ENCODE measurements at places on chromosomes 4 and X. TPM values are rescaled to one million over a fixed set of nuclear protein-coding genes. Genes with fewer than 3 reads are reported as not detected.

- DNase-seq: peak; percentile 69
Measured at GRCh38 chr4:57110640-57111511, 691 bp upstream of the IGFBP7 start.

MAGEA9B gene
- total RNA-seq: not detected

CRMP1 gene
- total RNA-seq: 6.1 TPM

DNA sequence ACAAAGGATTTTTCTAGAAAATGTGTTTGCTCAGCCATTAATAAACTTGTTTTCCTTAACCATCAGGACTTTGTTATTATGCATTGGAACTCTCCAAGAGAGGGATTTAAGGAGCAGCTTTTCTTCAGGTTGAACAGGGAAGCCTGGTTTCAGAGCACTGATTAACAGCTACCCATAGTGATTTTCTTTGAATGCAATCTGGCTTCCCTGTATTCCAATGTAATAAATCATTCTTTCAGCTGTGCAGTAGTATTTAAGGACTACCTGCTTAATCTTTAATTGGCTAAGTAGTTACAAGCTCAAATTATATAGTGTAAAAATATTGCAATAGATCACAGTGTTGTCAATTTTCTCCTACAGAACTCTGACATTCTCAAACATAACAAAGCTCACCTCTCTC is 77.5 kb downstream of the TMEM156 start:
- DNase-seq: no peak

DNA sequence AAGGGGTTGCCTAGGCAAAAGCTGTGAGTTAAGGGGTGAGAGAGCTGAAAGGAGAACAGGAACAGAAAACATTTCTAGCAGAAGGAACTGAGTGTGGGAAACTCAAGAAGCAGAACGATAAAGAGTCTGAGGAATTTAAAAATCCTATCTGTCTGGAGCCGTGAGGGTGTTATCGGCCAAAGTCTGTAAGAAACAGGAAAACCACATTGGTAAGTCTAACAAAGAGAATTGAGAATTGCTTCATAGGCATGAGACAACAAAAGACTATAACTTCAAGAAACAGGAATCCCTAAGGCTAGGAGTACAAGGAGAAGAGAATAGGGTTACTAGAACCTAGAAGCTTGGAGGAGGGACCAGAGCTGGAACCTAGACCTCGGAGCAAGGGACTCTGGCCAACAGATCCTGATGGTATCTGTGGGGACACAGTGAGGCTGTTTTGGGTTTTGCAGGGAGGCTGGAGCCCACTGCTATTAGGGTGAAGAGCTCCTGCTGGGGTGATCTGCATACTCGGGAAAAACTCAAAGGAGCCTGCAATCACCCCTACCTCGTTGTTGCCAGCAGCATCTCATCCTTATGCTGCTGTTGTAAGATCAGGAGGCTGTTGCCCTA is 175.6 kb downstream of the FBXO8 start:
- no peak for DNase-seq

- no peak for DNase-seq
Measured at GRCh38 chr4:123412091-123412505, 15.5 kb downstream of the SPRY1 start.

- no peak for DNase-seq
Measured at GRCh38 chr4:16194214-16194613, 32.1 kb downstream of the TAPT1 start.

SH3D19 gene
- 125 TPM for total RNA-seq

- no peak for DNase-seq
Measured at GRCh38 chr4:55378617-55379467, 16.9 kb upstream of the TMEM165 start.

HEPH gene
- total RNA-seq: 16.9 TPM

GRCh38 chr4:24000470-24000831 is 110.6 kb upstream of the PPARGC1A start:
- no peak for DNase-seq

PPP4R3C gene
- total RNA-seq: not detected

BEX5 gene
- 5.8 TPM for total RNA-seq

RIPPLY1 gene
- total RNA-seq: not detected

DNA sequence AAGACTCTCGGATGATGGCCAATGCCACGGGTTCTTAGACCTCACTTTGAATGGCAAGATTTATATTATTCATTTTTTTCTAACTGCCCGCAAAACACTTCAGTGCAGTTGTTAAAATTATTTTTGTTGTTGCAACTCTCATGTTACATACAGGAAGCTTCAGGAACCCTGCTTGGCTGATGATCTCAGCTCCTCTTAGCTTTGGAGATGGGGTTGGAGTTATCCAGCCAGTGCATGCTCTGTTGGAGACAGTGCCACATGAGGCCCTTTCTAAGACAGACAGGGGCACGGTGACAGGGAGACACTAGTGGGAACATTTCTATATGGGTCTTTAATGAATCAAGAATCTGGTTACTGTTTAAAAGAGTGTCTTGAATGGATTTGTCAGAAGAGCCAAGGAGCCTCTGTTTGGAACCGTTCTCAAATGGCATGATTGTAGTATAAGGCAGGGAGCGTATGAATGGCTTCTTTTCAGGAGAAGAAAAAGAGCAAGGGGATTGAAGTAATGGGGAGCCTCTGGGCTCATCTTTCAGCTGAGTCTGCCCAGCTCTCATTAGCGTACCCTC is 61.9 kb upstream of the ENPP6 start:
- DNase-seq: no peak

DNA sequence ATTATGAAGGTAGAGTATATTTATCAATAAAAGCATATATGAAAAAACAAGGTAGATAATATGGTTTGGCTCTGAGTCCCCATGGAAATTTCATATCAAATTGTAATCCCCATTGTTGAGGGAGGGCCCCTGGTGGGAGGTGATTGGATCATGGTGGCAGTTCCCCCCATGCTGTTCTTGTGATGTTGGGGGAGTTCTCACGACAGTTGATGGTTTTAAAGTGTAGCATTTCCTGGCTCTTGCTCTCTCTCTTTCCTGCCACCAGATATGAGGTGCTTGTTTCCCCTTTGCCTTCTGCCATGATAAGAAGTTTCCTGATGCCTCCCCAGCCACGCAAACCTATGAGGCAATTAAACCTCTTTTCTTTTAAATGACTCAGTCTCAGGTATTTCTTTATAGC is 260.4 kb downstream of the PPARGC1A start:
- no peak for DNase-seq

SUPT20HL1 gene
- not detected for total RNA-seq

CXCL10 gene
- 3.3 TPM for total RNA-seq

- no peak for DNase-seq
Measured at GRCh38 chr4:189200353-189200752, 740.3 kb upstream of the FRG1 start.

PHKA1 gene
- 4.2 TPM for total RNA-seq

SULT1B1 gene
- 9.2 TPM for total RNA-seq
